Fibroblast of upper back skin (primary cell): ENCODE measurements at places on chromosomes 16 and 17.

DNA sequence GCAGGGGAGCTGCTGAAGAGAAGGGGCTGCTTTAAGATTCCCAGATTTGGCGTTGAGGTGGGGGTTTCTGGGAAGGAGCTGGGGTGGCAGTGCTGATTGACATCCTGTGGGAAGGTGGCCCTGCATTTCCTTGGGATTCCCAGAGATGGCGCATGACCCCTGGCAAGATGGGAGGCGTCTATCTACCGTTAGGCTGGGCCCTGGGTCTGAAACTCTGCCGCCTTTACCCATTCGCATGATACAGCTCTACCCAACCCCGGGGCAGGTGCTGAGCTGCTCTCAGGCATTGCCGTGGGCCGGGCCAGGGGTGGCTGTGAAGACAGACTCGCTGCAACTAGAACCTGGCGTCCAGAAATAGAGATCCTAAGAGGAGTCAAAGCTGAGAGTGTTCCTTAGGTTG, 9.9 kb upstream of the MVD start:
- no peak for DNase-seq

DNA sequence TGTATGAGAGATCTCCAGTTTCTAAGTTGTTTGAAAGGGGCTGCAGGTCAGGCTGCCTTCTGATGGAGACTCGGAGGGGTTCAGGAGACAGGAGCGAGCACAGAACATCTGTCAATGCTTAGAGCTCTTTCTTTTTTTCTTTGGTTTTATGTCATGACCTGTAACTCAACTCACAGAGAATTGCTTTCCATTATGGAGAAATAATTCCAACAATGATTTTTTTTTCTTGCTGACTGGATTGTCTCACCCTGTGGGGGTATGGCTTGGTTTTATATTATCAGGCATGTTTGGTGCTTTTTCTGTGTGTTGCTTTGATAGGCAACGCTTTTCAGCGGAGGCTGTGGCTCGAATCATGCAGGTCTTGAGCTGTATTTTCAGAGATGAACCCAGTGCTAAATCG, 10.7 kb upstream of the KCNJ2 start:
- no peak for DNase-seq

DNA sequence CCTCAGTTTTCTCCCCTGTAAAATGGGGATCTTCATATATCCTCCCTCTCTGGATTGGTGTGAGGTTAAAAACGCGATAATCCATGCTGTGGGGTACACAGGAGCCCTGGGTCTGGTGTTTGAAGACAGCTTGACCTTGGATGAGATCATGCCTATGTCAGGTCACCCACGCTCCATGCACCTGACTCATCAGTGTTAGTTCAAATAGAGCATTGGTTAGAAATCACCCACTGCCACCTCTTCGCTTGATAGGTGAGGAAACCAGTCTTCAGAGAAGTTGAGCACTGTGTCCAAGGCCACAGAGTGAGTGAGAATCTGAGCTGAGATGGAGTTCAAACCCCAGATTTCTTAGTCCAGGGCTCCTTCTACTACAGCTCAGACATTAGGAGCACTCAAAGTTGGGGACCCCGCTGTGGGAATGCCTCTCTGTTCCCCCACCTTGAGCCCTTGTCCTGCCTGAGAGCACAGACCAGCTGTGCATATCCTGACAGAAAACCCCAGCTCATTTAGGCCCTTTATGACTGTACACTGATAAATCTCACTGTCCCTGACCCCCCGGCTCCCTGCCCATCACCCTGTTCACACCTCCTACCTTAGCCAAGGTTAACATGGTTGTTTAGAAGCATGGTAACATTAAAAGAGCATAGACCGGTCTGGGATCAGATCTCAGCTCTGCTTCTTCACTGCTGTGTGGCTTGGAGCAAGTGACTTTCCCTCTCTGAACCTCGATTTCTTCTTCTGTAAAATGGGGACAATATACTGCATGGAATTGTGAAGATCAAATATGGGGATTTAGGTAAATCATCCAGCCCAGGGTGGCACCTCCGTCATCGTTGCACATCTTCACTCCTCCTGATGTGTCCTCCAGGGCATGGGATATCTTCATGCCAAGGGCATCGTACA, 22.4 kb upstream of the LGALS9 start:
- no peak for DNase-seq

- DNase-seq, result no peak
Measured at GRCh38 chr16:74585846-74586443, 21.0 kb downstream of the GLG1 start.

GRCh38 chr16:29230671-29231096, 175.8 kb downstream of the NPIPB11 start:
- DNase-seq, result no peak

DNA sequence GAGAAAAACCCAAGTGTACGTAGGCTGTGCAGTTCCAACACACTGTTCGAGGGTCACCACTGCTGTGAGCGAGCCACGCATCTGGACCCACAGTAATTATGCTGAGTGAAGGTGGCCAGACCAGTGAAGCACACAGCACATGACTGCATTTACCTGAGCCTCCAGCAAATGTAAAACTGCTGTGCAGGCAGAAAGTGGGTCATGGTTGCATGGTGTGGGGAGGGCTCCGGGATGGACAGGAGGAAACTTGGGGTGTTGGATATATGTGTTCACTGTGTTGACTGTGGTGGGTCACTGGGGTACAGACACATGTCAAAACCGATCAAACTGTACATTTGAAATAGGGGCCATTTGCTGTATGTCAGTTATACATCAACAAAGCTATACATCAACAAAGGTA, 78.7 kb upstream of the METRNL start:
- no peak for DNase-seq

GRCh38 chr16:4602331-4602730, 12.4 kb downstream of the UBALD1 start:
- no peak for DNase-seq

GRCh38 chr17:39385040-39385439, 16.4 kb downstream of the FBXL20 start:
- DNase-seq, result no peak

- no peak for DNase-seq
Measured at GRCh38 chr17:77543801-77544200, 403.0 kb downstream of the SEC14L1 start.

DNA sequence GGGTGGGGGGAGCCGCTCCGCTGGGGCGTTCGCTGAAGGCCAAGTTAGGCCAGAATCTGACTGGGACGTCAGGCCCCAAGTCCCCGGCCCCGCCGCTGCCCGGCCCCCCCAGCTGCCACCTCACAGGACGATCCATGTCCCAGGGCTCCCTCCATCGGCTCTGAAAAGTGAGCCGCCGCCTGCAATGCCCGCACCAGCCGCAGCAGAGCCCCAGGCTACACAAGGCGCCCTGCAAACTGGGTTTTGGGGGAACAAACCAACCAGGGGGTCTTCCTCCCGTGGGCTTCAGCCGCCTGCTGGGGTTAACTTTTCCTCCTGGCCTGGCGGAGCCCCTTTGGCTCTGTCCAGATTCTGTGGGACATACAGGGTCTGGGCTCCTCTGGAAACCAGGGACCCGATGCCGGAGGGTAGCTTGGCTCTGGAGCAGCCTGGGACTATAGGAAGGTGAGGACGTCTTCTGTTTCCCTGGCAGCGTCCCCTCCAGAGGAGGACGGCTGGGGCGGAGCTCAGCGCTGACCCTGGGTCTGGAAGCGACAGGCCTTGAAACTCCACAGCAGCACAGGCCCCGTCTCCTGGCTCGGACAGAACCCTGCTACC, 835 bp downstream of the NME4 start:
- peak; percentile 74 for DNase-seq

DNA sequence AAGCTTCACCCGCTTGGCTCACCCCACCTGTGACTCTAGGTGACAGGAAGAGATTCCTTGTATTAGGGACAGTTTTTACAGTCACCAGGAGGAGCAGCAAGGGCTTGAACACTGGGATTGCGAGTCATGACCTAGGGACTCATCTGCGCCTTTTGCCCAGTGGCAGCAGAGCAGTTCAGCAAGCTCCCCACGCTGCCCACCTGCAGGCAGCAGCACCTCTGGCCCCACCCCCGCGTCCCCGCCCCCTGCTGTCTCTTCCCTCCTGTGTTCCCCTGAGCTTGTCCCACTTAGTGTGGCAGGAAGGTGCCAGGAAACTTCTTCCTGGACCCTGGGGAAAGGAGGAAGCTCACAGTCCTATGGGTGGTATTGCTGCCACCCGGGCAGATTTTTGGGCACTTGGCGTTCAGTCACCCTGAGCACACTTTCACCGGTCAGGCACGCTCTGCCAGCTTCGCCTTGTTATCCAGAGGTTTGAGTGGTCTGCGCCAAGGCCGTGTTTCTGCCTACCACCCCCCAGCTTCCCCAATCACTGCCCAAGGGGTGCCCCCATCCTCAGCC, 8.7 kb downstream of the MMP15 start:
- DNase-seq, result no peak

DNA sequence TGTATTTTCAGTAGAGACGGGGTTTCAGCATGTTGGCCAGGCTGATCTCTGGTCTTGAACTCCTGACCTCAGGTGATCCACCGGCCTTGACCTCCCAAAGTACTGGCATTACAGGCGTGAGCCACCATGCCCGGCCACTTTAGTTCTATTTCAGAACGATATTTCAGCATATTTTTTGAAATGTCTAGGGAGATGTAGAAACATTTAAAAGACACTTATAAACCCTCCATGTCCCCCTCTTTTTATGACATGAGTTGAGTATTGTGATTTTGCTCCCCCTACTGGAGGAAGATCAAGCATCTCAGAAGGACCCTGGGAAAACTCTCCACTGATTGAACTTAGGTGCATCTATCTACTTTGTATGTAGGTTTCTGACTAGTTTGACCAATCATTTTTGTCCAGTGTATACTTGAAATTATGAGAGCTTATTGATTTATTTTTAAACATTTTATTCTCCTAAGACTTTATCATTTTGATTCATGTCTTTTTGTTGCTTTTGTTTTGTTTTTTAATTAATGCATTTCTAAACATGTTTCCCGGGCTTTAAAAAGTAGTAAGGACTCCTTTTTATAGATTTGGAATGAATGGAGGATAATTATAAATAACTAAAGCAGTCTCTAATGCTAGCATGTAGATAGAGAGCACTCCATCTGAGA, 105.1 kb downstream of the CHD9 start:
- DNase-seq, result peak; percentile 58

- DNase-seq, result peak; percentile 87
Measured at GRCh38 chr17:78289802-78290363, 58.5 kb downstream of the TMEM235 start.

- no peak for DNase-seq
Measured at GRCh38 chr17:31915456-31916100, 14.1 kb upstream of the UTP6 start.

GRCh38 chr16:58331024-58331707, 36.3 kb upstream of the PRSS54 start:
- DNase-seq, result no peak

DNA sequence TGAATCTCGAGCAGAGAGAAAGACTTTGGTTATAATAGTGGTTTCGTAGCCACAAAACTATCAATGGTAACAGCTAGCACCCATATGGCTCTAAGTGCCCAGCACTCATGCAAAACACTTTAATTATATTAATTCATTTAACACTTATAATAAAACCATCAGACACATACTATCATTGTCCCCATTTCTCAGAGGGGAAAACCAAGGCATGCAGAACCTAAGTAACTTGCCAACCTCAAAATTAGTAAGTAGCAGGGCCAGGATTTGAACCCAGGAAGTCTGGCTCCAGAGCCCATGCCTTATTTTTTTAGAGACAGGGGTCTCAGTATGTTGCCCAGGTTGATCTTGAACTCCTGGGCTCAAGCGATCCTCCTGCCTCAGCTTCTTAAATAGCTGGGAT, 145.6 kb upstream of the HS3ST2 start:
- DNase-seq, result no peak

DNA sequence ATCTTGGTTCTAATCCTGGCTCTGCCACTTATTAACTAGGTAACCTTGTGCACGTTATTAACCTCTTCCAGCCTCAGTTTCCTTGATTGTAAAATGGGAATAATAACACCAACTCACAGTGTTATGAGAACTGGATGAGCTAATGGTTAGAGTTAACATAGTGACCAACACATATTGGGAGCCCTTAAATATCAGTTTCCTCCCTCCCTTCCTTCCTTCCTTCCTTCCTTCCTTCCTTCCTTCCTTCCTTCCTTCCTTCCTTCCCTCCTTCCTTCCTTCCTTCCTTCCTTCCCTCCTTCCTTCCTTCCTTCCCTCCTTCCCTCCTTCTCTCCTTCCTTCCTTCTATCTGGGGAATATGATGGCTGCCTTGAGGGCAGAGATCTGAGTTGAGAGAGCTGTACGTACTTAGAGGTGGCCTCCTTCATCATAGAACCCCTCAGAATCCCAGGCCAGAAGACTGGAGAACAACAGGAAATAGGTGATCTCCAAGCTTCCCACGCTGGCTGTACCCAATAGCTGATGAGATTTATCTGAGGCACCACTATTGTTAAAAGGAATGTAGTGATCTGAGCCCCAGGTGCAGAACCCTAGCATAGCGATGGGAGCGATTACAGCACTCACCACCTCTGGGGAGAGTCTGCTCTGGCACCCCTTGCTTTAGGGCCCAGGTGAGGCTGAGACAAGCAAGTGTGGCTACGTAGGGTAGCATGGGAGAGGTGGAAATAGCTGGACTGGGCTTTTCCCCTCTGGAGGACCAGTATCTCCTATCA, 26.2 kb downstream of the CCR7 start:
- DNase-seq, result no peak

- no peak for DNase-seq
Measured at GRCh38 chr16:83942815-83943515, 10.1 kb upstream of the OSGIN1 start.

DNA sequence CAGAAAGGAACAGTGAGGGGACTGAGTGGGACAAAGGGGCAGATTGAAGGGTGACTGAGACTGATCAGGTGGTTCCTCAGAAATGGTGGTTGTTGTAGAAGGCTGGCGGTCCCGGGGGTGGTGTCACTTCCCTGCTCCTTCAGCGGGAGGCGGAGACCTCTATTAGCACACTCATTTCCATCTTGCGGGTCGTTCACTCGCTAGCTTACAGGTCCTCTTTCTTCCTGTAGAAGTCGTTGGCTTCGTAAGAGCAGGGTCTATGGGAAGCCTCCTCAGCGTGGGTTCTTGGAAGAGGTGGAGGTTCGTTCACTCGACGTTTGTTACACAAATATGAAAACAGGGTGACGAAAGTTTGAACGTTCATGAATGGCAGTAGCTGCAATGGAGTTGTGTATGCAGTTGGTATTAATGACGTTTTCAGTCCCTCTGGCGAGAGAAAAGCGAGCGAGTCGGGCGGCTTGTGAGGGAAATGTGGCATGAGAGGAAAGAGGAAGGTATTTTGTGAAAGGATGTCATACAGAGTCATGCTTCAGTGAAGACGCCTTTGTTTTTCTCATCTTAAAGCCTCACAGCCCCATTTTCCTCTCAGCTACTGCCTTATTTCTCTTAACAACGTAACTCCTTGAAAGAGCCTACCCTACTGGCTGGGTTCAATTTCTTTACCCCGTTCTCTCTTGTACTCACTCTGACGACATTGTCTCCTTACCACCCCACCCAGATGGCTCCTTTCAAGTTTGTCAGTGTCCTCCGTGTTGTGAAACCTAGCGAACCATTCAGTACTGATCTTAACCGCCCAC, 667 bp downstream of the EFCAB13 start:
- no peak for DNase-seq

DNA sequence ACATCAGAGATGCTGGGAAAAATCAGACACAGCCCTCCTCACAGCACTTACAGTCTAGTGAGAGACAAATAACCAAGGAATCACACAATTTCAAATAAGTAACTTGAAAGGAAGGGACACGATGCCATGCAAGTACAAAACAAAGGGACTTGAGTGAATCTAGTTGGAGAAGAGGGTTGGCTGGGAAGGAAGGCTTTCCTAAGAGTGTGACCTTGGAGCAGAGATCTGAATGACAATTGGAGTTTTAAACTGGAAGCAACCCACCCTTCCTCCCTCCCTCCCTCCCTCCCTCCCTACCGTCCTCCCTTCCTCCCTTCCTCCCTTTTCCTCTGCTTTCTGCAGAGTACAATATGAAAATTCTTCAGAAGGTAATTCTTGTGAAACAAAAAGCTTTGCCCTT, 31.1 kb downstream of the ADAMTS18 start:
- DNase-seq, result no peak
